ENCODE measurements at places on chromosomes 2 and 18.

- DNase-seq, result no peak
These were observed 13.7 kb downstream of the GPR17 start for GRCh38 chr2:127659408-127660290.

DNA sequence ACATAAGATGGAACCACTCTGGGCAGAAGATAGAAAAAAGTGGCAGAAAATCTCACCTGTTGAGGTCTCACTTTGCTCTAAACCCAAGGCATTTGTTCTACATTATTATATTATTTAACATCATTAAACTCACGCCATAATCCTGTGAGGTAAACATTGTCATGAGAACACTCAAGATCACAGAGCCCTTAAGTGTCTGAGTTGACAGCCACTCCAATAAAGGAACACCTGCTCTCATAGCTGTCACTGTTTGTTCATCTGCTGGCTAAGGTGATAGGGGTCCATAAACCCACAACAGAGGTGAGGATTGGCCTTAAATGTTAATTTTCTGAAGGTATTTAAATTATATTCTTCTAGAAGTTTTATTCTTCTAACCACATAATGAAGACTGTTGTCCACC lies 439.7 kb downstream of the RIT2 start:
- DNase-seq, result no peak

- DNase-seq, result peak; percentile 39
These were observed 319.9 kb upstream of the HS6ST1 start for GRCh38 chr2:128638341-128639119.

DNA sequence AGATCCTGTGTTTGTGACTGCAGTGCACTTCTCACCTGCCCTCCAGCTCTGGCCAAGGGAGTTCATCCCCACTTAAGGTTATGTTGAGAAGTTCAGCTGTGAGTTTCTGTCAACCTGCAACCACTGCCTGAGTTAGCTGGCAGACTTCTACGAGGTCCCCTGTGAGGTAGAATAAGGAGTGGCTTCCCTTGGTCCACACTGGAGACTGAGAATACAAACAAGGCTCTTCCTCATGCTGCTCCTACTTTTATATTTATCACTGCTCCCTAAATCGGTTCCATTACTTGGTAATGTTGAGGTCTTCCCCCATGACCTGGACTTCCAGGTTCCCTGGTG lies 353.2 kb upstream of the CWC22 start:
- no peak for DNase-seq

GRCh38 chr18:22423878-22424564 lies 6.3 kb upstream of the CTAGE1 start:
- DNase-seq, result no peak

DNA sequence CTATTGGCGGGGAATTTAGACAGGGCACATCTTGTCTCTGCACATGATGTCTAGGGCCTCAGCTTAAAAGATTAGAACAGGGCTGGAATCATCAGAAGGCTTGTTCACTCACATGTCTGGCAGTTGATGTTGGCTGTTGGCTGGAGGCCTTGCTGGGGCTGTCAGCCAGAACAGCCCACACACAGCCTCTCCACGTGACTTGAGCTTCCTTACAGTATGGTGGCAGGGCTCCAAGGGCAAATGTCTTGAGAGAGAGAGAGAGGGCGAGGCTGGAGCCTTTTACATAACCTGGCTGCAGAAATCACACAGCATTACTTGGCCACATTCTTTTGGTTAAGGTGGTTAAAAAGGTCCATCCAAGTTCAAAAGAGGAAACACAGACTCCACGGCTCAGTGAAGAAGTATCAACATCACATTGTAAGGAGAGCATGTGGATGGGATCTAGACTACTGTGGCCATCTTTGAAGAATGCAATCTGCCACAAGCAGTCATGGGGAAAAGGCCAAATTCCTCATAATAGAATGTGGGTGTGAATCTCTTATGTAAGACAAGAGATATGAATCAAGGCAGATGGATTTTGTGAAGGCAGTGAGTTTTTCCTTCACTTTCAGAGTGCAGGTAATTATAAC lies 30.4 kb downstream of the SRSF7 start:
- DNase-seq, result peak; percentile 73

DNA sequence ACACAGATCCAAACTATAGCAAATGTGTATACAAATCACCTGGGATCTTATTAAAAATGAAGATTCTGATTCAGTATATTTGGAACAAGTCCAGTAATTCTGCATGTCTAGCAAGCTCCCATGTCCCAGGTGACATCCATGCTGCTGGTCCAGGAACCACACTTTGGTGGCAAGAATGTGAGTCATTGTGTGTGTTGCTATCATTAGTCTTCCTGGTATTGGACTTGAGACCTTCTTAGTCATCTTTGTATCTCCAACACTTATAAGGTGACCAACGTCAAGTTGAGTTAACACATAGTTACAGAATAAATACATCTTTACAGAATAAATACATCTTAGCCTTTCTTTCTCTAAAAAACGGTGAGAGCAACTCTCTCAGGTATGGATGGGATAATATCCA lies 107.9 kb upstream of the NDUFV2 start:
- no peak for DNase-seq

GRCh38 chr2:110675679-110676078 lies 2.2 kb downstream of the BUB1 start:
- DNase-seq, result no peak

DNA sequence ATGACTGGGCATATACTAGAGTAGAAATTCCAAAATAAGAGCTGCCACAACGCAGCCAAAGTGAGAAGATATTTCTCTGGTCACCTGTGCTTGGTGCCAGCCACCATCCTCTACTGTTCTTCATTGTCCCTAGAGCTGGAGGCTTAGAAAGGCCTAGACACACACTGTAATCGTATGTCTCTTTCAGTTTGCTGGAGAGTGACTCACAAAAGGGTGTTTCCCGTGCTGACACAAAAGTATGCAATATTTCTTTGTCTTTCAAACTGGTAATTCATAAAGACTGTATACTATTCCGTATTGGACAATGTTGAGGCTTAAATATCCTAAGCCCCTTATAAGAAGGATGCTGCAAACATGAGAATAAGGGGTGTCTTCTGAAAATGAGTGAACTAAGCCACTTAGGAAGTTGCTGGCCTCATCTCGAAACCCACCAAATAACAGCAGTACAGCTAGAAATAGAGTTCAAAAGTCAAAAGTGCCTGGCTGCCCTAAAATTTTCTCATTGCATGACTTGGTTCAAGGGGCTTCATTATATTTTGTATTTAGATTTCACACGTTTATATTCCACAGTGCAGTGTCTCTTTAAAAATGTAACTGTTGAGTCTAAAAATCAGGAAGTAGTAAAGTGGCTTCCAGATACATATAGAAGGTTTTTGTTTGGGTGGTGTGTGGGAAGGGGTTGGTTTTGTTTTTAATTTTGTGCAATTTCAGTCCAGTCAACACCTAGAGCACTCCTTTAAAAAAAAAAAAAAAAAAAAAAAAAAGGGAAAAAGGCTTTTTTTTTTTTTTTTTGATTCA lies 601.1 kb downstream of the ARHGAP15 start:
- DNase-seq, result no peak
